ENCODE measurements at places on chromosomes 4 and X. TPM values are rescaled to one million over a fixed set of nuclear protein-coding genes. Genes with fewer than 3 reads are reported as not detected.

SUPT20HL1 gene
- not detected for total RNA-seq

RPA4 gene
- 0.25 TPM for total RNA-seq

PCDH10 gene
- total RNA-seq, result 0.09 TPM

HSD17B13 gene
- 0.05 TPM for total RNA-seq

GATA1 gene
- not detected for total RNA-seq

NSUN7 gene
- 0.27 TPM for total RNA-seq

CXorf38 gene
- total RNA-seq, result 11.4 TPM

All from A549 treated with DMSO at 1 μM for 4 hours (cell line).